Suprapubic skin (tissue), 4 donors: ENCODE measurements at places on chromosomes 2 and 18.
A peak's percentile ranks its signal among the peaks of the same experiment; 100 is the strongest.

DNA sequence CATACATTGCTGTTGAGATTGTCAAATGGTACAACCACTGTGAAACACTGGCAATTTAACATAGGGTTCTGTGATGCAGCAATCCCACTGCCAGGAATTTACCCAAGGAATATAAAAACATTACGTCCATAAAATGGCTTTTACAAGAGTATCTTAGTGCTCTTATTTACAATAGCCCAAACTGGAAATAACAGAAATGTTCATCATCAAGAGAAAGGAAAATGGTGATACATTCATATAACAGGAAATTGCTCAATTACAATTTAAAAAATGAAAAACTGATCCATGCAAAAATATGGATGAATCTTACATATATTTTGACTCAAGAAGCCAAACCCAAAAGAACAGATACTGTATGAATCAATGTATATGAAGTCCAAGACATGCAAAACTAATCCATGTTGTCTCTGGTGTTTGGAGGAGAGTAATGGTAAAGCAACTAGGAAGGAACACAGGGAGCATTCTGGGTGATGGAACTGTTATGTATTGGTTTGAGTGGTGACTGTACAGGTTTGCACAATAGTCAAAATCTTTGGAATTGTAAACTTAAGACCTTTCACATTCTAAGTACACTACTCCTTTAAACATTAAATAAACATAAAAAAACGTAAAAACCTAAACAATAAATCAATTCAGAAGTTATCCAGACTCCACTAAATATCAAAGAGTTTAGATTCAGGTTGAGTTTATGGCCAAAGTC lies 104.8 kb upstream of the WDR75 start:
- DNase-seq = no peak

DNA sequence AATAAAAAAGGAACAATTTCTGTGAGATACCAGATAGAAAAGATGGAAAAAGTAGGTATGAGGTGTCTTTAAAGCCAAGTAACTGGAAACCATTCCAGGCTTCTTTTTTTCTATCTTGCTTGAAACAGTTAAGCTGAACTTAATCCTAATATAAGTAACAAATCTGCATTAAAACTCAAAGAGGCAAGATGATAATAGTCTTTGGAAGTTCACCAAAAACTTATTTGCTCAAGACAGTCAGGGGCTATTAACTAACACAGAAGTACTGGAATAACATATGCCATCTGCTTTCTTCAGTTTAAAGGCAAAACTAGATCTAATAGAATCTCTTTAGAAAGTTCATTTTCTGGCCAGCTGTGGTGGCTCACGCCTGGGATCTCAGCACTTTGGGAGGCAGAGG lies 18.8 kb downstream of the PDIA6 start:
- no peak for DNase-seq

DNA sequence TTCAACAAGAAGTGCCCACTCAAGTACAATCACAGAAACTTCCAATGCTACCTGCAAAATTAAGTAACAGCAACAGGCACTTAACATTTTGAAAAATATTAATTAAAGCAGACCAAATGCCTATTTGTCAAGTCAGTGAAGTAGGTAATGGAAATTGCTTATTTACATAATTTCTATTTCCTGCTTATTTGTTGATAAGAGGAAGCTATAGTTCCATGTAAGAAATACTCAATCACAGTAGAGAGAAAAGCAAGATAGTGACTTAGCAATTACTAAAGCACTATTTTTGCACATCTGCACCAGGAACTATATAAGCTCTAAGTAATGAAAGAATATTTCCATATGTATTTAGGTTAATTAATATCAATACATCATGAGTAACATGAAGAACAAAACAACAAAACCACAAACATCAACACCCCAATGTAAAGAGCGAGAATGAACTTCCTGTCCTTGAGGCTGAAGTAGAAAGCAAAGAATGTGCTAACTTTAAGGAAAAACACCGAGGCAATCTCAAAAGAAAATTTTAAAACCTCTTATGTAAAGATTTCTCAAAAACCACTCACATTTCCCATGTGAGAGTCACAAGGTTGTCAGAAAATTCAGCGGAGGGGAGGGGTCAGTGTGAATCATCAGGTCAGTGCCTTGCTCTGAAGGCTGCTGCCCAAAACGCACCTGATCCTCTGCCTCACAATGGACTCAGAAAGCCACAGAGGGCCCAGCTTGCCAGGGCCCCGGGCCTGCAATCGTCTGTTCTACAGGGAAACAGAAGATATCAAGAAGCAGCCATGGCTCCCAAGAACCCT lies 12.5 kb downstream of the NPC1 start:
- no peak for DNase-seq

- DNase-seq = no peak
These were observed 71.1 kb downstream of the DOCK10 start for GRCh38 chr2:224971214-224971613.

DNA sequence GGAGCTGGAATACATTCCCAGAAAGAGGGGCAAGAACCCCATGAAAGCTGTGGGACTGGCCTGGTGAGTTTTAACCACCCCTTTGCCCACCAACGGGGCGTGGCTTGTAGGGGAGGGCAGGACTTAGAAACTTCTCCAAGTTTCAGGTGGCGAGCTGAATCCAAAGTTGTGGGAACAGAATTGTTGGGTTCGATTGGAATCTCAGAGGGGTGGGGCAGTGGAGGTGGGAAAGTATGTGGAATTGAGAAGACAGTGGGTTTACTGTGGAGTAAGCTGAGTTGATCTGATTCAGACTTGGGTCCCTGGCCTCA lies 1.1 kb downstream of the PNKD start:
- no peak for DNase-seq

DNA sequence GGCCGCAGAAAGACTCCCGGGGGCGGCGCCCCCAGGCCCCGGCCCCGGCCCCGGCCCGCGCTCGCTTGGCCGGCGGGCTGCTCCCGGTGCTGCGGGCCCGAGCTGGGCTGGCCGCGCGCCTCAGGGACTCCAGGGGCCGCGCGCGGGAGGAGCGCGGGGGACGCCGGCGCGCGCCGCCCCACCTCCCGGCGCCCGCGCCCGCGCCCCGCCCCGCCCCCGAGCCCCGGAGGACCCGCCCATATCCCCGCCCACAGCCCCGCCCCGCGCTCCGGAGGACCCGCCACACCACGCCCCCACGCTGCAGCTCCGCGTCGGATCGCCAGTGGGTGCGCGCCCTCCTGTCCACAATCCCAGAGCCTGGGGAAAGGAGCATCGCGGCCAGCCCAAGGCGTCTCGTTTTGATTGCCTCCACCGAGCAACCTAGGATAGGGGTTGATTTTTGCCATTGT lies at the start of gene PARD6G:
TSS of gene PARD6G (minus strand) at position 122 of the 449 bp plus-strand sequence. CDS start 166 bp downstream, outside the sequence.
- DNase-seq = peak; percentile 92

- no peak for DNase-seq
These were observed 6.9 kb upstream of the MAP4K4 start for GRCh38 chr2:101690547-101691152.

DNA sequence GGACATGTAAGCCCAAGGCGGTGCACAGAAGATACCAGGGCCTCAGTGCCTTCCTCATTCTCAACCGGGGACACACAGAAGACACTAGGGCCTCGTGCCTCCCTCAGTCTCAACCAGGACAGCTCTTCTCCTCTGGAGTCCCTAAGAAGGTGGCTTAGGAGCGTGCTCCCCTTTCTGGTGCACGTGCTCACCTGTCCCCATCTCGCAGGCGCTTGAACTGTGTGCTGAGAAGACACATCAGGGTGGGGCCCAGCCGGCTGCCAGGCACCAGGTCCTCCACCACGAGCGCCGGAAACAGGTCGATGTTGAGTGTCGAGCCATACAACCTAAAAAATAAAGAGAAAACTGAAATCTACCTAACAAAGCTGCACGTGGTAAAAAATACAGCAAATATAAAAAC lies 99.9 kb downstream of the PXDN start:
- no peak for DNase-seq

GRCh38 chr2:38215993-38216392 lies 140.0 kb upstream of the CYP1B1 start:
- DNase-seq = no peak

GRCh38 chr18:42459873-42460272 lies 504.8 kb downstream of the PIK3C3 start:
- no peak for DNase-seq

GRCh38 chr2:202627042-202627441 lies 7.7 kb upstream of the FAM117B start:
- DNase-seq = no peak

GRCh38 chr2:238104691-238105371 lies 4.7 kb downstream of the ESPNL start:
- no peak for DNase-seq

DNA sequence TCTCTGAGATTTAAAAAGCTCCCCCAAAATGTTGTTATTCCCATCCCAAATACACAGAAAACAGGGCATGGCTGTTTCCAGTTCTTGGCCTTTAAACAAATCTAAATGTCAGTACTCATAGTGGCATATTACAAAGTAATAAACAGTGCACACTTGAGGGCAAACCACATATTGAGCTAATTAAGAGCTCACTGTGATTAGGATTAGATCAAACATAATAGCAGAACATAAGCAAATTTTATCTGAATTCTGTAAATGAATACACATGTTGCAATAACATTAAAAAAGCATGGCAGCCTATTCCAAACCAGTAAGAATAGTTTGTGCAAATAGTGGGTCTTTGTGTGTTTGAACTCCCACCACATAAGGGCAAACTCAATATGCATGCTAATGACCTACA lies 66.7 kb downstream of the FAM228A start:
- no peak for DNase-seq

- no peak for DNase-seq
These were observed 15.3 kb downstream of the DCTN1 start for GRCh38 chr2:74364533-74365505.

DNA sequence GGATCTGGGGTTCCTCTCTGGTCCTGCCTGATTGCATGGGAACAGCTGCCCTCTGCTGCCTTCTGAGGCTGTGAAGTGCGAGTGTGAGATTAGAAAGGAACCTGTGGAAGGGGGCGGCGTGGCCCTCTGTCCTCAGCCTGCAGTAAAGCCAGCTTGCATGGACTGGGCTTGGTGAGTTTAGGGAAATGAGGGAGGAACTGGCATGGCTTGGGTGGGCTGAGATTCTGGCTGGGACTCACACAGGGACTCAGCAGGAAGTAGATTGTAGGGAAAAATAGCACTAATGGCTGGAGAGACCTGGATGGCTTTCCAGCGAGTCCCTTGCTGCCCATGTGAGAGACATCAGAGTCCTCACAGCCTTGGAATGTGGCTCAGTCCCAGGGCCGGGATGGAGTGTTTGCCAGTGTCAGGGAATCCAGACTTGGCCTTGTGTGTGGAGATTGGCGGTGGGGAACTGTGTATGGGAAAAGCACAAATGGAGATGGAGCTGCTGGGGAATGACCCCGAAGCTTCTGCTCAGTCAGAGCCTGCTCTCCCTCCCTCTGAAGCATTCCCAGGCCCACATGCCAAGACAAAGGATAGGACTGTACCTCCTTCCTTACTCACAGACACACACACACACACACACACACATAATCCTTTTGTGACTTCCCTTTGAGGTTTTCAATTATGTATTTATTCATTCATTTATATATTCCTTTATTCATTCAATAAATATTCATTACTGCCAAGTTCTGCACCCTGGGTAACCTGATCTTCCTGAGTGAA lies 115.4 kb downstream of the ACAA2 start:
- DNase-seq = no peak

- no peak for DNase-seq
These were observed 110.4 kb downstream of the CDC42EP3 start for GRCh38 chr2:37560863-37561614.

GRCh38 chr18:62186499-62186773 lies 420 bp downstream of the PIGN start:
- peak; percentile 63 for DNase-seq

- no peak for DNase-seq
These were observed 448 bp downstream of the YPEL5 start for GRCh38 chr2:30147196-30147714.

DNA sequence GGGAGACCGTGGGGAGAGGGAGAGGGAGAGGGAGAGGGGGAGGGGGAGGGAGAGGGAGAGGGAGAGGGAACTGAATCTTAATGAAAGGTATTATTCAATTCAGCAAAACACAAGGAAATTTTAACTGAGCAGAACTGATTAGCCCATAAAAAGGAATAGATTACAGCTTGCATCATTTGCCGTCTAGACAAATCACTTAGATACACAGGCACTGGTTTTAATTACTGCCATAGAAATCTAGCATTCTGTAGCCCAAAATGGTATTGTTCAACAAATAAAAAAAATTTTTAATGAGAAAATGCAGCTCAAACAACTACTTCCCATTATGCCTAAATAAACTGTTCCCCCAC lies 7.9 kb upstream of the KCNF1 start:
- no peak for DNase-seq

DNA sequence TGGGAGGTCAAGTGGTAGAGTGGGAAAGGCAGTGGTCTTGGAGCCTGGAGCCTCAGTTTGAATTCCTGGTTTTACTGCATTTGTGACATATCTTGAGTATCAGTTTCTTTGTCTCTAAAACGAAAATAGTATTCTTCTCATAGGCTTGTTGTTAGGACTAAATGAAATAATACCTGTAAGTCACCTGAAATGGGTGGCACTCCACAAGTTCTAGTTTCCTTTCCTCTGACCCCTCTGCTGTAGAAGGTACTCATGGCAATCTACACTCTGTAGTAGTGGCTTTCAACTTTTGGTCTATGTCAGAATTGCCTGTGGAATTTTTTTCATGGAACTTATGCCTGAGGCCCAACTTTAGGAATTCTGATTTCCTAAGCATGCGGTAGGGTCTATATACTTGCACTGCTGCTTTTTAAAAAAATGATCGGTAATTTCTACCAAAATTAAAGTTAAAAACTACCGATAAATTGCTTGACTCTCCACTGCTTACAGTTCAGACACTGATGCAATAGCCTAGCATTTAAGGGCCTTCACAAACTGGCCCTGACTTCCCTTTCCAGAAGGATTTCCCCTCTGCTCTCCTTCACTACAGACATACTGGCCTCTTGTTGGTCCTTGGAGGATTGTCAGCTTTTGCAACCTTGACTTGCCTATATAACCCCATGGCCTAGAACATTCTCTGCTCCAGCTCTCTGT lies 47.2 kb downstream of the PLEK start:
- no peak for DNase-seq
